ENCODE measurements at places on chromosomes 16 and 17.

DNA sequence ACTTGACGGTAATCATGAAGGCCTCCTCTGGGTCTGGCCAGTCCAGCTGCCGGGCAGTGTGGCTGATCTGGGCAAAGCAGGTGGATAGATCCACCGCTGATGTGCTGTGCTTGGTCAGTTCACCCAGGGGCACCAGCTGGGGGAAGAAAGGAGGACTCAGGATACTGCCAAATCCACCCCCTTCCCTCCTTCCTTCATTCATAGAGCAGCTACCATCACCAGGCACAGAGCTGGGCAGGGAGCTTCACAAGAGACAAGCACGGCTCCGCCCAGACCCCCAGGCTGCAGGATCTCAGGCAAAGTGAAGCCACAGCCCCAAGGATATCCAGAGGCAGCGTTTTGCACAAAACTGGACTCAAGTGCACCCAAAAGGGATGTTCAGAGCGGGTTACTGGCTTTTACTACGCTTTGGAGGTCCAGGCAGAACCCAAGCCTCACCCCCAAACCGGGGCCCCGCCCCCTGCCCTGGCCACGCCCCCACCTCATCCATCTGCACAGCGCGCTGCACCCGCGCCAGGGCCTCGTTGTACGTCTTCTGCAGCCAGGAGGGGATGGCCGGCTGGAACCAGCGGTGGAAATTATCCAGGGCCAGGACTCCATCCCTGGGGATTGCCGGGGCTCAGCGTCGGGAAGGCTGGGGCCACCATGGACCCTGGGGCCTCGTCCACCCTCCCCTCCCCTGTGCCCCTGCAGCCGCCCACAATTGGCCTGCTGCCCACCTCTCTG, 9.1 kb downstream of the UNC13D start:
- no peak for DNase-seq

- no peak for DNase-seq
Measured at GRCh38 chr17:79902146-79902791, 63.0 kb upstream of the CBX4 start.

DNA sequence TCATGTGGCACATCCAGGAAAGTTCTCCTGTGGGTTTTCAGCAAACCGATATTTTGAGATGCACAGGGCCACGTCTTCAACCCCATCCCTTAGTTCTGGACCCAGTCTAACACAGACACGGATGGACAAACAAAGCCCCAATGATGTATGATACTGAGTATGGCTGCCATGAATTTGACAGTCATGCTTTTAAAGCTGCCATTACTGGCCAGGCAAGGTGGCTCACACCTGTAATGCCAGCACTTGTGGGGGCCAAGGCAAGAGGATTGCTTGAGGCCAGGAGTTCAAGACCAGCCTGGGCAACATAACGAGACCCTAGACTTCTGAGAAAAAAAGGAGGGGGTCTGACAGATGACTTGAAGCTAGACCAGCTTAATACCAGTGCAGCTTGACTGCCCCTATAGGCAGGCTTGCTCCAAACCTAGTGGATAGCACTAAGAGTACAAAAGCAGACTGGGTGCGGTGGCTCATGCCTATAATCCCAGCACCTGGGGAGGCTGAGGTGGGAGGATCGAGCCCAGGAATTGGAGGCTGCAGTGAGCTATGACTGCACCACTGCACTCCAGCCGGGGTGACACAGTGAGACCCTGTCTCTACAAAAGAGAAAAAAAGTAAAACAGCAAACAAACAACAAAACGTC, 10.8 kb upstream of the ZNF629 start:
- DNase-seq, result no peak

- DNase-seq, result peak; percentile 19
Measured at GRCh38 chr17:67995570-67996263, 552 bp downstream of the C17orf58 start.

DNA sequence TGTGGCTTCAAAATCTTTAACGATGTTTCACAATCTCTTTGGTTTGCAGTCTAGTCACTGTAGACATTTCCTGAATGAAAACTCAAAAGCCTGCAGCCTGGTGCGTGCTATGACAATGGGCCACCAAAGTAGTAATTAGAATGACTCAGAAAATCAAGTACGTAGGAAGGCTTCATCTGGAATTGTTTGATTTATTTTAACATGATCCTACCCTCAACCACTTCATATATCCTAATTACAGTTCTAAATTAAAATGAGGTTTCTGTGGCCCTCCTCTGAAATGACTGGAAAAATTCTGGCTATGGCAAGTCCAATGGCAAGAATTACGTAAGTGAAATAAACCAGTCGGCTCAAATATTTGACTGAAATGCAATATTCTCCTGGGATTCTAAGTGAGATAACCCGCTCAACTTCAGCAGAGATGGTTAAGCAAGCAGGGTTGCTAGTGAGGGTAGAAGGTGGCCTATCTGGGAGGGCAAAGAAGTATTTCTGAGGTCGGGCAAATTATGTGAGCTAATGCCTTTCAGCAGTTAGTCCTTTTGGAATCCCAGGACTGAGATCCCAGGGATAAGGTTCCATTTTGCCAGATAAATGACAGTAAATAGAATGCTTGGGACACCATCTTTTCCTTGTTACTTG, 145.6 kb upstream of the MYOCD start:
- DNase-seq, result no peak

- peak; percentile 72 for DNase-seq
Measured at GRCh38 chr16:89602273-89602951, 11.0 kb upstream of the DPEP1 start.

- DNase-seq, result no peak
Measured at GRCh38 chr16:72921106-72921505, 126.8 kb downstream of the ZFHX3 start.

DNA sequence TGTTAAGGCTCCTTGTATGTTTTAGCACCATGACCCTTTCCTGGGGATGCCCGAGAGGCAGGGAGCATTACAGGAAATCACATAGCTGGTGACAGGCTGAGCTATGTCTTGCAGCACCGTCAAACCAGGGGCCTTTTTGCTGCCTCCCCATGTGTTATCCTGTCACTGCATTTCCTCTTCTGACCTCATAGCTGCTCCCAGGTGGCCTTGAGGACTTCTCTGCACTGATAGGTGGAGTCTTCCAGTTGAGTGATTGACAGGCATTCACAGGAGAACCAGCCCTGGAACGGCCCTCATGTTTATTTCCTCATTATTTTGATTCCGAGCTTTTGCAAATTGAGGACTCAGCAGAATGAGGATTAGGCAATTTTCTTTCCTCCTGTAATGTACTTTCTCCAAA, 349.6 kb downstream of the HAPSTR1 start:
- no peak for DNase-seq

- DNase-seq, result no peak
Measured at GRCh38 chr16:23848958-23849357, 13.2 kb downstream of the PRKCB start.
